ENCODE measurements at places on chromosomes 6 and 20.
A peak's percentile ranks its signal among the peaks of the same experiment; 100 is the strongest.

- DNase-seq = no peak
These were observed 11.9 kb downstream of the NELFCD start for GRCh38 chr20:58992911-58993310.

DNA sequence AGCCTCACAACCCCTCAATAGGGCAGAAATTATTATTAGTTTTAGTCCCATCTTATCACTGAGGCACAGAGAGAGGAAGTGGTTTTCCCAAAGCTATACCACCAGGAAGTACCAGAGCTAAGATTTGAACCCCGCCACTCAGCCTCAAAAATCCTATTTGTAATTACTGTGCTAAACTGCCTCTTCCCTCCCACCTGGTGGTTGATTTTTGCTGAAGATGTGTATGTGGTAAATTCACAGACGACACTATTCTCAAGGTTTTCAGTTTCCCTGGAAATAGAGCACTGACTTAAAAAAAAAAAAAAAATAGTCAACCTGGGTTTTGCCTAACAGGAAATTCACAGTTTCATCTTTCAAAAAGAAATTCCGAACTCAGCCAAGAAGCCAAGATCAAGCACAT lies 57.9 kb downstream of the TSHZ2 start:
- DNase-seq = no peak

GRCh38 chr6:4671587-4672115 lies 104.6 kb upstream of the CDYL start:
- DNase-seq = no peak

DNA sequence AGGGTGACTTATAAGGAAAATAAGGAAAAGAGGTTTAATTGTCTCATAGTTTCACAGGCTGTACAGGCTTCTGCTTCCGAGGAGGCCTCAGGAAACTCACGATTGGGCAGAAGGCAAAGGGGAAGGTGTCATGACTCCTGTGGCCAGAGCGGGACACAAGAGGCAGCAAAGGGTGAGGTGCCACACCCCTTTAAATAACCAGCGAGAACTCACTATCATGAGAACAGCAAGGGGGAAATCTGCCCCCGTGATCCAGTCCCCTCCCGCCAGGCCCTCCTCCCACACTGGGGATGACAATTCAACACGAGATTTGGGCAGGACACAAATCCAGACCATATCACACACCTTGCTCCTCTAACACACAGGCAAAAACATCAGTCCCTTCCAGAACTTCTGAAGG lies 254.0 kb downstream of the DLL1 start:
- DNase-seq = no peak

- DNase-seq = peak; percentile 3
These were observed 121.9 kb upstream of the ZFP64 start for GRCh38 chr20:52313341-52313963.

GRCh38 chr20:4929686-4930397 lies 71.5 kb downstream of the SLC23A2 start:
- DNase-seq = no peak

- DNase-seq = no peak
These were observed 27.4 kb upstream of the SCRT2 start for GRCh38 chr20:703006-703405.

GRCh38 chr20:36002855-36003254 lies 34.5 kb downstream of the CNBD2 start:
- no peak for DNase-seq

- DNase-seq = no peak
These were observed 528.4 kb downstream of the GRIK2 start for GRCh38 chr6:101921829-101922450.

GRCh38 chr6:134750669-134751068 lies 199.2 kb downstream of the ALDH8A1 start:
- DNase-seq = peak; percentile 33

DNA sequence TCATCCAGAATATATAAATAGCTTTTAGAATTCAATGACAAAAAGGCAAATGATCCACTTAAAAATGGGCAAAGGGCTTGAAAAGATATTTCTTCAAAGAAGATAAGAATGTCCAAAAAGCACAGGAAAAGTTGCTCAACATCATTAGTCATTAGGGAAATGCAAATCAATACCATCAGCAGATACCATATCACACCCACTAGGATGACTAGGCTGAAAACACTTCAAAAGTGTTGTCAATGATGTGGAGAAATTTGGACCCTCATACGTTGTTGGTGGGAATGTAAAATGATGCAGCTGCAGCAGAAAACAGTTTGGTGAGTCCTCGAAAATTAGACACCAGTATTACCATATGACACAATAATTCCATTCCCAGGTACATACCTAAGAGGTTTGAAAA lies 303.6 kb upstream of the SLC35B3 start:
- DNase-seq = no peak

GRCh38 chr6:144181639-144182038 lies 31.3 kb downstream of the STX11 start:
- DNase-seq = no peak

- DNase-seq = no peak
These were observed 165.0 kb upstream of the JARID2 start for GRCh38 chr6:15080895-15081294.

DNA sequence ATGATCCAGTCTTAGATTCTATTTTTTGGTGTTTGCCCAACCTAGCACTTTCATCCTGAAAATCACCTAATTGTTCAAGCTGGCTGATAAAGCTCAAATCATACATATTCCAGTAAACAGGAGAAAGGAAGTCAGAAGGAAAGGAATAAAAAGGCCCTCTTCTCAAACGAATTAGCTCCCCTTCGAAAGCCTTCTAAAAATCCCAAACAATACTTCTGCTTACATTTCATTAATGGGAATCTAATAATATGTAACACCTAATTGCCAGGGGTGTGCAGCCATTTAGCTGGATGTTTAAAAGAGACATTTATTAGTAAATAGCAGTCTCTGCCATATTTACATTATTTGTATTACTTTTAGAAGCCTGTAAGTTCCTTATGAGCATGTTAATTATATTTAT lies 302.9 kb upstream of the TCF21 start:
- no peak for DNase-seq

GRCh38 chr6:33211136-33211535 lies 2.8 kb downstream of the RING1 start:
- DNase-seq = no peak

- DNase-seq = peak; percentile 37
These were observed 668.1 kb downstream of the RFPL4B start for GRCh38 chr6:113015249-113015648.

GRCh38 chr6:41939848-41940758 lies 1.5 kb downstream of the CCND3 start:
- no peak for DNase-seq

DNA sequence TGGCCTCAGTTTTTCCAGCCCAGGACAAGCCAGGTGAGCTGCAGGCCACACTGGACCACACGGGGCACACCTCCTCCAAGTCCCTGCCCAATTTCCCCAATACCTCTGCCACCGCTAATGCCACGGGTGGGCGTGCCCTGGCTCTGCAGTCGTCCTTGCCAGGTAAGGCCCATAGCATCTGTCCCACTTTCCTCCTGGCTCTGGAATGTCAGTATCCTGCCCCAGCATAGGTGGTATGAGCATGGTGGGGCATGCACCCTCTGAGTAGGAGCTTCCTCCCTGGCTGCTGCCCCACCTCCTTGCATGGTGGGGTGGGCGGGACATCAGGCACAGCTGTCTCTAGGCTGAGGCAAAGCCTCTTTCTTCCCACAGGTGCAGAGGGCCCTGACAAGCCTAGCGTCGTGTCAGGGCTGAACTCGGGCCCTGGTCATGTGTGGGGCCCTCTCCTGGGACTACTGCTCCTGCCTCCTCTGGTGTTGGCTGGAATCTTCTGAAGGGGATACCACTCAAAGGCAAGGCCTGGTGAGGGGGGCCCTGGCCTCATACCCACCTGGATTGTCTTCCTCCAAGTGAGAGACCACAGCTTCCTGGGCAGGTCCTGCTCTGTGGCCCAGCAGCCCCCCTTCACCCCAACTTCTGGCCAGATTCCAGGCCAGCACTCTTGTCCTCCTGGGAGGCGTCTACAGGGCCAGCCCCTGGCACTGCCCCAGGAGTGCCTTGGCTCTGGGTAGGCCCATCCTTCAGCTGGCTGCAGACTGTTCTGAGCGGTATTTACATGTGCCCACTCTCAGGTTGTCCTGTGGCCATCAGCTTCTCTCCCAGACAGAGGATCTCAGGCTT lies 9.1 kb downstream of the PI16 start:
- DNase-seq = no peak
